ENCODE measurements at places on chromosomes 3 and 15.

DNA sequence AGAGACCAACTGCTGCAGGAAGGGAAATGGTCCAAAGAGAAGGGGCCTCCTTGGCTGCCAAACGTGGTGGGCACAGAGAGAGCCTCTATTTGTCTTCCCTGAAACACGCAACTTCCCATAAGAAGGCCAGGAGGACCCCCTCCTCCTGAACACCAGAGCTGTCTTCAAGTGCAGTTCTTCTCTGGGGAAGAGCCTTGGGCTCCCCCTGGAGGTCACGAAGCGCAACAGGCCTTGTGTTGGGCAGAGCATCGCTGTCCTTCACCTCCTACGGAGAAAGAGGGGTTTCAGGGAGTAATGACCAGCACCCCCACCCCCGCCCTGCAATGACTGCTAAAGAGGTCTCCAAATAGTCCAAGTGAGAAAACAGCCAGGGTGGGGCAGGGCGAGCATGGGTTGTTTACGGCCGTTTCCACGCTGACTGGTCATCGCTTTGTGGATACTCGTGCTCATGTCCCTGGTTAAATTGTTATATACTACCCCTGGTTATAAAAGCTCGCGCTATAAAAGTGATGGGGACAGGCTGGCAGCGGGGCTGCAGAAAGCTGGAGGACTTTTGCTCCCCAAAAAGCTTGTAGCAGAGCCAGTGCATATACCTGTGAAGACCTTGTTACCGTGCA, 397.5 kb upstream of the ATP10A start:
- no peak for DNase-seq

DNA sequence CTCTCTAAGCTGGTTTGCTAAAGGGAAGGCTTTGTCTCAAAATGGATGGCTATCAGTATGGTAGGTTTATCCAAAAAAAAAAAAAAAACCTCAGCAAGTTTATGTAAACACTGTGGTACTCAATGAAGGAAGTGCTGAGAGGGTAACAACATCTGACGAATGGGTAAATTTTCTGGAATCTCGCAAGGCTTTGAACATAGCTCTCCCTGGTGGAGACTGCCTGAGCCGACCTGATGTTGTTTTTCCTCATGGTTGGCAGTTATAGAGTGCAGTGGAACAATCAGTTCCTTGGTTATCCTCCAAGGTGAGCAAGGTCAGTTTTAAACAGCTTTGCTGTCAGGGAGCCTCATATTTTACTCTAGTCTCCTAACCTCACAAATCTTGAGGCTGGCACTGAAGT, 94.6 kb downstream of the ZPLD1 start:
- no peak for DNase-seq

DNA sequence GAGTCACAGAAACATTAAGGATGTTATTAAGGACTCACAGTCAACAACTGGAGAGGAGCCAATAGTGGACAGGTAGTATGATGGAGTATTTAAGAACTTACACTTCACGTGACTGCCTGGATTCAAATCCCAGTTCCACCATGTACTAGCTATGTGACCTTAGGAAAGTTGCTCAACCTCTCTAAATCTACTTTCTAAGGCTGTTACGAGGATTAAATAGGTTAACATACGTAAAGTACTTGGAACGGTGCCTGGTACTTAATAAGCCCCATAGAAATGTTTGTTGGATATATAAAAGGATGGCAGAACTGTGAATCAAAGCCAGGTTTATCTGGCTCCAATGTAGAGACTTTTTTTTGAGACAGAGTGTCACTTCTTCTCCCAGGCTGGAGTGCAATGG, 24.4 kb downstream of the THRB start:
- no peak for DNase-seq

GRCh38 chr3:42851228-42851834, 24.3 kb downstream of the CYP8B1 start:
- no peak for DNase-seq

DNA sequence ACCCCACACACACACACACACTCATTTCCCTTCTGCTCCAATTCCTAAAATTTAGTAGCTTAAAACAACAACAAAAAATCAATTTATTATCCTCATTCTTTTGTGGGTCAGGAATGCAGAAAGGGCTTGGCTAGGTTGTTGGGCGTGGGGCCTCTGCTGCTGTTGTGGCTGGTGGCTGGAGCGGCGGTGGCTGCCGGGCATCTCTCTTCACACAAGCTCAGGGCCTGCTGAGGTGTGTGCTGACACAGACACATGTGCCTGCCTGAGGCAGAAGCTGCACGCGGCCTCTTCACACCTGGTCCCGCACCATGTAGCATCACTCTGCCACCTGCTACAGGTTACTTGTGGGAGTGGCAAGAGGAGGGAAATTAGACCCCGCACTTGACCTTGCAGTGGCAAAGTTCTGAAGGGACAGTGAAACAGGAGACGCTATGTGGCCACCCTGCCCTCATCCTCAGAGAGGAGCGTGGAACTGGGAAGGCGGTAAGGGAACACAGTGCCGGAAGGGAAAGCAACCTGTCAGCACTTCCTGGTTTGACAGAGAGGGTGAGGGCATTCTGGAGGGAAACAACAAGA, 64.0 kb upstream of the PRR20G start:
- no peak for DNase-seq

GRCh38 chr15:60779718-60780503, 301.0 kb upstream of the ICE2 start:
- no peak for DNase-seq

- DNase-seq, result no peak
Measured at GRCh38 chr15:96052572-96053030, 277.9 kb upstream of the NR2F2 start.

GRCh38 chr3:78351334-78351733, 1311.4 kb downstream of the ROBO2 start:
- no peak for DNase-seq

- DNase-seq, result no peak
Measured at GRCh38 chr3:10817506-10817905, 1.5 kb downstream of the SLC6A11 start.

GRCh38 chr15:60219866-60220265, 177.9 kb downstream of the ANXA2 start:
- DNase-seq, result no peak

DNA sequence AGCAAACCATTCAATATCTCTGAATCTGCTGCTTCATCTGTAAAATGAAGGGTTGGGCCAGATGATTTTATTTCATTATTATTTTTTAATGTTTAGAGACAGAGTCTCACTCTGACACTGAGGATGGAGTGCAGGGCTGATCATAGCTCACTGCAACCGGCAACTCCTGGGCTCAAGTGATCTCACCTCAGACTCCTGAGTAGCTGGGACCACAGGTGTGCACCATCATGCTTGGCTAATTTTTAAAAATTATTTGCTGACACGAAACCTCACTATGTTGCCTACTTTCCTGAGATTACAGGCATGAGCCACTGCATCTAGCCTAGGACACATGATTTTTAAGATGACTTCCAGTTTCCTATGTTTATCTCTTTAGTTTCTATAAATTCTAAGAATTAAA, 105.8 kb downstream of the P3H2 start:
- no peak for DNase-seq

DNA sequence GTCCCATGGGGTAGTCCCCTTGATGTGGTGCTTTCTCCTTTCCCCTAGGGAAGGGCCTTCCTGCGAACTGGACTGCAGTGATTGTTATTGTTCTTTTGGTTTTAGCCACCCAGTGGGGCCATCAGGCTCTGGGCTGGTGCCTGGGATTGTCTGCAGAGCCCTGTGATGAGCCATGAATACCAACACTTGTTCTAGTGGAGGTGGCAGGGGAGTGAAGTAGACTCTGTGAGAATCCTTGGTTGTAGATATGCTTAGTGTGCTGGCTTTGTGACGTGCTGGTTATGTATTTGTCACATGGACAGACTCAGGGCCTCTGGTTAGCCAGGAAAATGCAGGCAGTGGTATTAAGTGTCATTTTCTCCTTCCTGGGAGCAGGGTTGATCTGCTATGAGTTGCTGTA, 51.8 kb upstream of the NDUFB4 start:
- no peak for DNase-seq

All from activated T-cell treated with anti-CD3 and anti-CD28 coated beads for 4 hours (primary cell).